ENCODE measurements at places on chromosomes 12 and 14.

DNA sequence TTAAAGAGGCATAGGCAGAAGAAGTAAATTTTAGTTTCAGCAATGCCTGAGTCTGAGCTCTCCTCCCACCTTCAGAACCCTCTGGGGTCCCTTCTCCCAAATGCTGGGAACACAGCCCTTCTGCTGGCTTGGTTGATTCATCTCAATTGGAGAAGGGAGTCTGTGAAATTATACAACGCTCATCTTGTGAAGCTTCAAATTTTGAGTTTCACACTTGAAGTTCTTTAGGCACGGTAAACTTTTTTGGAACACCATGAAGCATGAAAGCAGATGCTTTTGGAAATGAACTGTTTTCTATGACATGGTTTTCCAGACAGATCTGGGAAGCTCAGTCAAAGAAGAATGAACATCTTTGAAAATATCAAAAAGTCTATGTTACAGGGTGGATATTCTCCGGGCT is 69.9 kb downstream of the TBK1 start:
- DNase-seq, result no peak

GRCh38 chr12:27431185-27431584 is 15.4 kb upstream of the SMCO2 start:
- DNase-seq, result no peak

GRCh38 chr14:104604458-104605449 is at the start of gene TMEM179:
TMEM179 (minus strand) TSS chr14:104604772; CDS start chr14:104604741, 31 bp downstream.
- DNase-seq, result no peak

DNA sequence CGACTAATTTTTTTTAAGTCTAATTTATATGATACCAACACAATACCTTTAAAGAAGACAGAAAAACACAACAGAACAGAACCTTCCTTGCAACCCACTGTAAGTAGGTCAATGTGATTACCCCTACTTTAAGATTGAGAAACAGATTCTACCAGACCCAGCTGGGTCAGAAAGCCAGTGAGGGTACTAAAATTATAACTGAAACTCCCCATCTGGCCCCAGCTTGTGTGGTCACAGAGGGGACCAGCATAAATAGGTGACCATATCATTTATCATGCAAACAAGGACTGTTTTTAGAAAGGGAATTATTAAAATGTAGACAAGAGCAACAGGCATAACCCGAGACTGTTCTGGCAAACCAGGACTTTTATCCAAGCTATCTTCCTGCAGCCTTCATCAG is 30.1 kb upstream of the FRMD6 start:
- no peak for DNase-seq

GRCh38 chr12:104519190-104520019 is 62.7 kb downstream of the CHST11 start:
- DNase-seq, result peak; percentile 9

- no peak for DNase-seq
Measured at GRCh38 chr12:9702255-9702654, 30.6 kb downstream of the CLECL1 start.

GRCh38 chr12:28086521-28087155 is 103.6 kb upstream of the CCDC91 start:
- DNase-seq, result no peak

GRCh38 chr12:89783359-89784060 is 74.9 kb upstream of the ATP2B1 start:
- DNase-seq, result no peak

- DNase-seq, result no peak
Measured at GRCh38 chr12:44875417-44875953, 630 bp downstream of the NELL2 start.

DNA sequence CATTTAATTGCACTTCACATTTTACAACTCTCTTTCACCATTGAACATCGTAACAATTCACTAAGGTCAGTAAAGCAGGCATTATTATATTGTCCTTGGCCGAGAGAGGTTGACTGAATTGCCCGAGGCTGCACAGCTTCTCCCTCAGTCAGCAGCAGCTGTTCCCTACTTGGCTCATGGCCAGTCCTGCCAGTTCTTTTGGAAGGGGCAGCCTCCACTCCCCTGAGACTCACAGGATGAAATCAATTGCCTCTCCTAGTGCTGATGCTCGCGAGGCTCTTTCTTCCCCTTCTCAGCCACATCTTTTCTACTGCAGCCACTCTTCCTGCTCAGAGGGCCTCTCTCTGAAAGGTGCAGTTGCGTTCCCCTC is 79.9 kb upstream of the KCNA1 start:
- no peak for DNase-seq

- DNase-seq, result no peak
Measured at GRCh38 chr14:64937821-64938193, 4.7 kb downstream of the GPX2 start.

GRCh38 chr14:65847075-65847847 is 434.7 kb downstream of the FUT8 start:
- no peak for DNase-seq

GRCh38 chr12:118650586-118650960 is 274.2 kb downstream of the SUDS3 start:
- DNase-seq, result no peak

DNA sequence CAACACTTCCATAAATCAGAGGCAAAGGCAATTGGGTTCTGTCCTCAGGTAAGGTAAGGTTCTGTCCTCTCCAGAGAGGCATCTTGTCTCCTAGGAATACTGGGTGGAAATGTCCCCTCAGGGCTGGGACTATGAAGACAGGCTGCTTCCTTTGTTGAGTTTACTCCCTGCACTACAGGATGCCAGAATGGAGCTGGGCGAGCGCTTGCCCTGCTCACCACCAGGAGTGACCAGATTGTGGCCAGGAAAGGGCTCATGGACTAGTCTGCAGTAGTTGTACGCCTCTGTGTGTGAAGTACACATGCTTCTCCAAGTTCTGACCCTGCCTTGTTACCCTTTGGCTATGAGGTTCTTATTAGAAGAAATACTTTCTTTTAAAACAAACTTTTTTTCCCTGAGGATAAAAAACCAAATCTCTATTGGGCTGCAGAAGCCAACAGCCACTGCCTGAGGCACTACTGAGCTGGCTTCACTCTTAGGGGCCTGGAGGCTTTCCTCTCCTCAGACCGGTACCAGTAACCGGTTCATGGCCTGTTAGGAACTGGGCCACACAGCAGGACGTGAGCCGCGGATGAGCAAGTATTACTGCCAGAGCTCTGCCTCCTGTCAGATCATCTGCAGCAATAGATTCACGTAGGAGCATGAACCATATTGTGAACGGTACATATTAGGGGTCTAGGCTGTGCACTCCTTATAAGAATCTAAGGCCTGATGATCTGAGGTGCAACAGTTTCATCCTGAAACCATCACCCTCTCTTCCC is 83.2 kb downstream of the DHRS2 start:
- DNase-seq, result no peak

DNA sequence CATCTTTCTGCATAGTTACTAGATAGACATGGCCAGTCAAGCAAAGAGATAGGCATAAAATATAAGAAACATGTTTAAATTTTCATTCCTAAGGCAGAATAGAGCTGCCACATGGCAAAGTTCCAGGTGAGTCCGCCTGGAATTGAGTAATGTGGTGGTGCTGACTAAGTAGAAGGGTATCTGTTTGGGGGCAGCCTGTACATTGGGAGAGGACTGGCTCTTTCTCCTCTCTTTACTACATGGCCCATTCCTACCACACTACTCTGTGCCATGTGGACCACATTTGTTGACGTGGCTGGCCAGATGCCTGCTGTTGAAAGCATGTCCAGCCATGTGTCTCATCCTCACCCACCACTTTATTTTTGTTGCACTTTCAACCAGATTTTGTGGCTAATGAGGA is 354.0 kb downstream of the ETNK1 start:
- no peak for DNase-seq

DNA sequence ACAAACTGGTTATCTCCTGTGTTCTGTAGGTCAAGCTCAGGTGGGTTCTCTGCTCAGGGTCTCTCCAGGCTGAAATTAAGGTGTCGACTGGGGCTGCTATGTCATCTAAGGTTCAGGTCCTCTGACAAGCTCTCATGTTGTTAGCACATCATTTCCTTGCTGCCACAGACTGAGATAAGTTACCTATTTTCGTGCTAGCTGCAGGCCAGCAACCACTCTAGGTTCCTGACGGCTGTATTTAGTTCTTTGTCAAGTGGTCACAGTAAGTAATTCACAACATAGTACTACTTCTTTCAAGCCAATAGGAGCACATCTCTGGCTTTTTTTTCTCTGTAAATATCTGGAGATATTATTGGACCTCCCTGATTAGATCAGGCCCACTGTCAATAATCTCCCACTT is 169.3 kb upstream of the CAND1 start:
- DNase-seq, result no peak

- DNase-seq, result no peak
Measured at GRCh38 chr14:76682367-76682766, 78.9 kb upstream of the VASH1 start.

GRCh38 chr12:64034901-64035576 is 187.1 kb downstream of the KICS2 start:
- no peak for DNase-seq

GRCh38 chr14:86334355-86334754 is 804.4 kb downstream of the FLRT2 start:
- no peak for DNase-seq

- DNase-seq, result no peak
Measured at GRCh38 chr12:93571925-93572711, at the start of gene SOCS2. SOCS2 (plus strand) TSS chr12:93572675; CDS start chr12:93572898, 223 bp downstream.
